GM23338 (cell line): ENCODE measurements at places on chromosomes 13 and 19.

DNA sequence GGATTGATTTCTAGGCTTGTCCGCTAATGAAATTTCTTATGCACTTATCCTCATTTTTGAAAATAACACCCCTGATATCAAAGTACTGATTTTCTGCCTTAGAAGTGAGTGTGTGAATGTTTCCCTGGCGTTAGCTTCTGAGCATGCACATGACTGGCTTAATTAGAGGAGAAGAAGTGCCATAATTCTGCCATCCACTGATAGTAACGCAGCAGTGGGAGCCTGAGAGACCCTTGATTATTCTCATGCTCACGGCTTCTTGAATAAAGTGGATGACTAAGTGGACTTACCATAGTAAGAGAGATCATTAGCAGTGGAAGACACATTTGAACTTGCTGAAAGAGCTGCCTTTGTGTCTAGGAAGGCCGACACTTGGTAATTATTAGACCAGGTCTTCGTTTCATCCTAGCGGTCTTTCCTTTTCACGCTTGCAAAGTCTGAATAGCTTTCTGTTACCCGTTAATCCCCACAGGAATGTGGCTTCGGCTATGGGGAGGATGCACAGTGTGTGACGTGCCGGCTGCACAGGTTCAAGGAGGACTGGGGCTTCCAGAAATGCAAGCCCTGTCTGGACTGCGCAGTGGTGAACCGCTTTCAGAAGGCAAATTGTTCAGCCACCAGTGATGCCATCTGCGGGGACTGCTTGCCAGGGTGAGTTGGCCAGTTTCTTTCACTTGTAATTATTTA is 45.3 kb downstream of the TNFRSF19 start:
- no peak for DNase-seq

DNA sequence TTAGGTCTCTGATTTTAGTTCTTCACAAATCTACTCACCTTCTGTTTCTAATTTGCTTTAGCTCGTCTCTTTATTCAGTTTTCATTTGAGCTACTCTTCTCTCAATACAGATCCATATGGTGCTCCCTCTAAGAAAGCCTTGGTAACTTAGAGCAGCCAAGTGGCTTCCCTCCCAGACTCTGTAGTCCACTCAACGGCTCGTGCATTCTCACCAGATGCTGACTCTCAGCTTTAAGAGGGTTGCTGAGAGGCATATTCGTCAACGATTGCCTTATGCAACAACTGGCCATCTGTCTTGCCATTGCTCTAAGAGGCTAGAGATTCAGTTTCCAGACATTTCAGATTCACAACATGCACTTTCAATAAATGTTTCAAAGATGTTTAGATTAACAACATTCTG is 785.8 kb upstream of the SLC10A2 start:
- no peak for DNase-seq

GRCh38 chr19:10736189-10736588 is 18.3 kb downstream of the DNM2 start:
- no peak for DNase-seq

GRCh38 chr19:28010656-28011055 is 1202.3 kb downstream of the UQCRFS1 start:
- DNase-seq: no peak

GRCh38 chr19:40313229-40313983 is 28.3 kb upstream of the AKT2 start:
- no peak for DNase-seq

DNA sequence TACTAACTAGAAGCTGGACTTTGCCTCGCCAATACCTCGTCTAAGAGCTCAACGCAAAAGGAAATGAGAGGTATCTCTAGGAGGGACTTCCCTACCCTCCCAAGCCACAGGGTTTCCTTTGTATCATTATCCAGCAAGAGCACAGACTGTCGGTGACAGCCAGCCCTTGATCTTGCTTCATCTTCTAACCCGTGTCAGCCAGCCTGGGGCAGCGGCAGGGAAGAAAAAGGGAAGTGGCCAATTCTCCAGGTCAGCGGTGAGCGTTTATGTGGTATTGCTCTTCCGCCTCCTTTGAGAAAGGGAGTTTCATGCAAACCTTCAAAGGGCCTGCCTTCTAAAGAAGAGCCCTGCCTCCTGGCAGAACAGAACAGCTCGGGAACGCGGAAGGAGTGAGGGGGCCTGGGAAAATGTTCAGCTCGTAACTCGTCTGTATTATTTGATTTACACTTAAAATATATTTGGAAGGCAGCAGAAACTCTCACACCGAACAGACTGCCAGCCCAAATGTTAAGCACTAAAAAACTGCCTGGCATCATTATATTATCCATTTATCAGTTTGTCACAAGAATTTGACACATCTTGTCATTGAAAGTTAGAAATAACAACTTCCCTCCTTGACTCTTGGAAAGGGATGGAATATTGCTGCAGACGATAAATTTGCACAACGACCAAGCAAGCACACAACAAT is 41.8 kb downstream of the EFNB2 start:
- no peak for DNase-seq

- DNase-seq: no peak
These were observed 837.0 kb downstream of the SLITRK6 start for GRCh38 chr13:84962141-84962750.

DNA sequence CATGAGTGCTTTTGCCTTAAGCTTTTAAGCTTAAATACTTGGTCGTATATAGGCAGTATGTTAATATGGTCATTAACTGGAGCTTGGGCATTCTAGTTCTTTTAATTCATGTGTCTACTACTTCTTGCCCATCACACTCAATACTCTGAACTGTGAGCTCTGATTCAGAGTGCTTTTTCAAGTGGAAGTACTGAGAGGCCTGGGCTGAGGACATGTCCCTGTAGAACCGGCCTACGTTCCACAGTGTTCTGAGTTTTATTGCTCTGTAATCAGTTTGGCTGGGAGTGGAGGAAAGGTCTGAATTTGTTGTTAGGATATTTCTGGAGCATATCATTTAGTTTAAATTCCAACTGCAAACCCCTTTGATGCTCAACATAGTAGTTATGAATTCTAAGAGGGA is 1744.8 kb upstream of the MIR17HG start:
- DNase-seq: no peak

- no peak for DNase-seq
These were observed 17.6 kb downstream of the NOVA2 start for GRCh38 chr19:45955905-45956608.

DNA sequence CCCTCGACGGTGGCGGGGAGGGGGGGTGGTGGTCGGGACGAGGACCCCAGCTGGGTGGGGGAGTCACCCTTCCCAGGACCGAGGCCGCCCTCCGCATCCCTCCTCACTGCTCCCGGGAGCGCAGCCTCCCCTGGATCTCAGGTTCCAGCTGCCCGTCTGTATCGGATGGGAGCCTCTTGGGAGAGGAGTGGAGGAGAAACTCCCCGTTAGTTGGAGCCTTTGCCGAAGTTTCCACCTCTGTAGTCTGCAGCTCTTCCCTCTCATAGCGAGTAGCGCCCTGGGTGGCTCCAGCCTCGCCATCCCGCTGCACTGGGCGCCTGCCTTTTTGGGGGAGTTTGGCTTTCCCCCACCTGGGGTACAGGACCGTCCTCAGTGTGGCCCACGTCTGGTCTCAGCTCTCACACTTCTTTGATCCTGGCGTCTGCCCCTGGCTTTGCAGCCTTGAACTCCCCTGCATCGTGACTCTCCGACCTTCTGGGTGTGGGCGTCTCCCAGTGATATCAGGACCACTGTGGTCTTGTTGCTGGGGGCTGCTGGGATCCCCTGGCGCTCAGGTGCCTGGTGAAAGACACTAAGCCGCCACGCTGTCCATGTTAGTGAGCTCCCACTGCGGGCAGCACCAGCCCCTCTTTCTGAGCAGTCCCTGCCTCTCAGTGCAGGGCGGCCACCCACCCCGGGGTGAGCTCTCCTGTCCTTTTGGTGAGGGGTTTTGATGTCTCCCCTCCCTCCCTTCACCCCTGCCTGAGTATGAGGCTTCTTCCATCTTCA is 1.1 kb downstream of the CNOT3 start:
- peak; percentile 28 for DNase-seq

DNA sequence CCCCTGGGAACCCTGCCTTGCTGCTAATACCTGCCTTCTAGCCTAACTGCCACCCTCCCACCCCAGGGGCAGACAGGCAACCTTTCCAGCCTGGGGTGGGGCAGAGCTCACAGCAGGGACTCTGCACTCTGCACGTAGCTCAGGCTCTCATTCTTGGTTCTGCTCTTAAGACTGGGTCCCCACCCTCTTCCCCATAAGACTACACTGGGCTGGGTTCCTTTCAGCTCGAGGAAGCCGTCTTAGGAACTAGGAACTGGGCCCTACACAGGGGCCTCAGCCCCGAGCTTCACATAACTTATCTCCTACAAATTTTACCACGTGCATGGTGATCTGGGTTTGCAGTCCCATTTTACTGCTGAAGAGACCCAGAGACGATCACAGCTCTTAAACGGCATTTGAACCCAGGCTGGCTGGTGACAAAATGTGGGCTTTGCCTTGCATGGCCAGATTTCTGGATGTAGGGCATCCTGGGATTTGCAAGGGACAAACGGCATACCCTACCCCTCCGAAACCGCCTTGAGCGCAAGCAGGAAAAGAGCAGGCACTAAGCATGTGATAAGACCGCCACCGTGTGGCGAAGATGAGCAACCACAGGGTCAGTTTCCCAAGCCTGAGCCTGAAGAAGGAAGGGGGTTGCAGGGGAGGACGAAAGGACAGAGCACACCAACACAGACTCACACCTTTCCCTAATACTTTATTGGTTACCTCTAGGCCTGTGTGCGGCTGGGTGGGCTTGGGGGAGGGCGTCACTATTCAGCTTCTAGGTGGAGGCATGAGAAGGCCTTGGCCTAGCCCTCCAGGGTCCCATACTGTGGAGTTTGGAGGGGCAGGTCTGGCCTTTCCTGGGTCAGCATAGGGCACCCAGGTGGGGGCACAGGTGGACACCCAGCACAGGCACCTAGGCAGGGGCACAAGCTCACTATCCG is 5.1 kb downstream of the JUNB start:
- peak; percentile 96 for DNase-seq

GRCh38 chr13:77544355-77544754 is 8.8 kb downstream of the SCEL start:
- no peak for DNase-seq

GRCh38 chr13:23007426-23007825 is 173.4 kb upstream of the SGCG start:
- no peak for DNase-seq

DNA sequence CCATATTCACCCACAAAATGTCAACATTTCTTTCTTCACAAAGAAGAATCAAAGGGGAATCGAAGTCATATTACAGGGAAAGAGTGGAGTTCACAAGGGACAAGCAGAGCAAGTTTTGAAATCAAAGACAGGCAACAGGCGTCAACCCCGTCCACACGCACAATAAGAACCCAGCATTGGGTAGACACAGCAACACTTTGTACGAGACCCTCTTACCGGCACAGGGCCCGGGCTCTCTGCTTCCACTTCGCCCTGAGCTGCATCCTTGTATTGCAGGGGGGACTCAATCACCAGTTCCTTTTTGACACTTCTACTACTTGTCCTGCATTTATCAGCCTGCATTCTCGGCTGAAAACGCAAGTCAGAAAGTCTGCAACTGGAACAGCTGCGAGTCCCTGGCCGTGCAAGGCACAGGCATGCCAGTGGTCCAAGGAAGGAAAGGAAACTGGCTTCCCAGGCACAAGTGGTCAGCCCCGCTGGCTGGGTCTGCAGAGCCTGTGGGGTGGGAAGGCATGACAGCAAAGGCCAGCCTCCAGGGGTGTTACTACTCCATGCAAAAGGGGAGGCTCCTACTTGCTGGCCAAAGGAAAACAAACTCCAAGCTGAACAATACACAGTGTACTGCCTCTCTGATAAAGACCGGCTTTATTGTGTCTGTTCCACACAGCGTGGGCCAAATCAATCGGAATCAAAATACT is at the start of gene DOCK9:
TSS of gene DOCK9 (minus strand) at position 497 of the 698 bp plus-strand sequence. CDS start at position 342, 155 bp downstream.
- DNase-seq: peak; percentile 60

DNA sequence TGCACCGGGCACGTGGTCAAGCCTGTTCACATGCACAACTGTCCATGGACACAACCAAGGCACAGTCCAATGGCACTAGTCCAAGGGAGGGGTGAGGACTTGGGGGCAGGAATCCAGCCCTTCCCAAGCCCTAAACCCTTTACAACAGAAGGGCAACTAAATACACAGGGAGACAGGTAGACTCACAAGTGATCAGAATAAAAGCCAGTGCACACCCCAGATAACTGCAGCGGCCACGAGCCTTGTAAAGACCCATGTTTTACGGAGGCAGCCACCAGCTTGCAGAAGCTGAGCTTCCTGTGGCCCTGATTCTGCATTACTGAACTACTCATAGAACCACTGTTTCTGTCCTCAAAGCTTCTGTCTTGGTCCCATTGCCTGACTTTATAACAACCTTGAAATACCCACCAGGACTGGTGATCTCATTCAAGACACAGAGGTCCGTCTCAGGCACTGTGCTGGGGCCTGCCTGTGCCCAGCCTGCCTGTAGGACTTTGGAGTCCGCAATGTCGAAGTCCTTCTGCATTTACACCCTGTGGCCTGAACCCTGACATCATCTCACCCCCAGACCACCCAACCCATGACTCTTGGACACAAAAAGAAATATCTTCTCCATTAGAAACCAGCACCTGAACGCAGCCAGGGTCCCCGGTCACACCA is 181.2 kb downstream of the COL4A1 start:
- DNase-seq: no peak

GRCh38 chr19:51342631-51343569 is 961 bp upstream of the VSIG10L start:
- no peak for DNase-seq

DNA sequence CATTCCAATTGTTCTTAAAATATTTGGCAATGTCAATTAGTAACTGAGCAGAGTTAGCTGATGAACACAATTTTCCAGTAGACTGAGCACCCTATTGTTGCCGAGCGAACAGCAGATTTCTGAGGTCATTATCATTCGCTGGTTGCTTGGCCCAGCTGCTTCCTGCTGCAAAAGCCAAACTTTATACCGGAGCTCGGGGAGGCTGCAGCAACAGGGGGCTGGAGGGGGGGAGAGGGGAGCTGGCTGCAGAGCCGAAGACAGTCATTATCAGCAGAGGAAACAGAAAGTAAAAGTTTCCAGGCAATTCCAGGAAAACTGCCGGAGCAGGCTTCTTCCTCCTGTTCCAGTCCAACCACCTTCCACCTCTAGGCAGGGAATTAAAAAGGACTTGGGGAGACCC is 77.9 kb downstream of the ZNF536 start:
- peak; percentile 77 for DNase-seq
